HuH-7.5 (cell line): ENCODE measurements at places on chromosomes 2 and 18.

DNA sequence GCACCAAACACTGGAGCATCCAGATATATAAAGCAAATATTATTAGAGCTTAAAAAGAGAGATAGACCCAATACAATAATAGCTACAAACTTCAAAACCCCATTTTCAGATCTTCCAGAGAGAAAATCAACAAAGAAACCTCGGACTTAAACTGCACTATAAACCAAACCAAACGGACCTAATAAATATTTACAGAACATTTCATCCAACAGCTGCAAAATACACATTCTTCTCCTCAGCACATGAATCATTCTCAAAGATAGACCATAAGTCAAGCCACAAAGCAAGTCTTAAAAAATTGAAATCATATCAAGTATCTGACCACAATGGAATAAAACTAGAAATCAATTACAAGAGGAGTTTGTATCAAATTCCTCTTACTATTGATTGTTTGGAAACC, 140.2 kb upstream of the OTOS start:
- DNase-seq: no peak

DNA sequence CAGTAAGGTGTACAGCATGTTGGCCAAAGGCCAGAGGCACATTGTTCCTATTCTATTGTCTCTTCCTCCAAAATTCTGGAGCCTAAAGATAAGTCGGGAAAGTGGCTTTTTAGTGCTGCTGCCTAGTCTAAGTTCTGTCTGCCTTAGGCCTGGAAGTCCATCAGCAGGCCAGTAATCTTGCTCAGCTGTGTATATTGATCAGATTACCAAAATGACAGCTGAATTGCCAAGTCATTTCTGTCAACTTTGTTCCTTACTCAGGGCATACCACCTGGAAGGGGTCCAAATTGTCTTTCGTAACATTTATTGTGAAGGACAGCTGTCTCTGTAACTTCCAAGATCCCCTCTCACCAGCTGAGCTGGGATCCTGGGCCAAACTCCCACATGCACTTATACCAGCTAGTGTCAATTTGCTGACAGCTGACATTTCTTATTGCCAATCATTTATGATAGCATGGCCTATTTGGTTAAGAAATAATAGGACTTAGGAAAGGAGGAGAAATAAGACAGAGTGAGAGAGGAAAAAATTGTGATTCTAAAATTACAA, 116.8 kb upstream of the FSHR start:
- DNase-seq: no peak

GRCh38 chr18:36457683-36458082, 160.2 kb downstream of the FHOD3 start:
- no peak for DNase-seq

- DNase-seq: no peak
Measured at GRCh38 chr2:8058652-8059051, 623.2 kb upstream of the ID2 start.

GRCh38 chr2:219417374-219417773, 803 bp upstream of the DES start:
- DNase-seq: no peak
